NCI-H1092 treated with DMSO at 0.1 percent for 48 hours (cell line): ENCODE measurements at places on chromosomes 2 and 18.

- no peak for DNase-seq
Measured at GRCh38 chr2:118442046-118442445, 353.8 kb downstream of the INSIG2 start.

DNA sequence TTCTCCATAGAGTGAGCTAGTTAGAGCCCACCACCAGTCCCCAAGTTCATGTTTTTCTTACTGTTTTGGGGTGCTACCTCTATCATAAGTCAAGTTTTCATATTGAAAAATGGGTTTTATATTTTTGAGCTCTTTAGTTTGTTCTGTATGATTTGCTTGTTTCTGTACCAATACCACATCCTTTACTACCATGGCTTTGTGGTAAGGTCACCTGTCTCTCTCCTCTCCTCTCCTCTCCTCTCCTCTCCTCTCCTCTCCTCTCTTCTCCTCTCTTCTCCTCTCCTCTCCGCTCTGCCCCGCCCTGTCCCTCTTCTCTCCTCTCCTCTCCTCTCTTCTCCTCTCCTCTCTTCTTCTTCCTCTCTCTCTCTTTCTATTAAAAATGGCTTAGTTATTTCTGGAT is 22.1 kb upstream of the LBH start:
- DNase-seq: no peak

DNA sequence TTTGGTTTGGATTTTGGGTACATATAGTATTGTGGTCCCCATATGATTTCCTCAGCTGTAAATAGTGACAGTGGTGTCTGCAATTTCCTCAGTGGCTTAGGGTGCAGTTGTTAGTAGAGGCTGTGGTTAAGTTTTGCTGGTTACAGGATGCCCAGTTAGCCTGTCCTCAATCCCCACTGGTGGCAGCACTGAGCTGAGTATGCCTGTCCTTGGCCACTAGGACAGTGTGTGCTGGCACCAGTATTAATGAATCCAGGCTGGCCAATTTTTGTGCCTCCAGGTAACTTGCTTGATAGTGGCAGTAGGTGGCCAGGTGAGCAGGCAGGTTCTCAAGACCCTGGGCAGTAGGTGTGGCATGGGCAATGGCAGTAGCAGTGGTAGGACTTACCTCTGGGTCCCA is 973.1 kb downstream of the TMEM182 start:
- no peak for DNase-seq

DNA sequence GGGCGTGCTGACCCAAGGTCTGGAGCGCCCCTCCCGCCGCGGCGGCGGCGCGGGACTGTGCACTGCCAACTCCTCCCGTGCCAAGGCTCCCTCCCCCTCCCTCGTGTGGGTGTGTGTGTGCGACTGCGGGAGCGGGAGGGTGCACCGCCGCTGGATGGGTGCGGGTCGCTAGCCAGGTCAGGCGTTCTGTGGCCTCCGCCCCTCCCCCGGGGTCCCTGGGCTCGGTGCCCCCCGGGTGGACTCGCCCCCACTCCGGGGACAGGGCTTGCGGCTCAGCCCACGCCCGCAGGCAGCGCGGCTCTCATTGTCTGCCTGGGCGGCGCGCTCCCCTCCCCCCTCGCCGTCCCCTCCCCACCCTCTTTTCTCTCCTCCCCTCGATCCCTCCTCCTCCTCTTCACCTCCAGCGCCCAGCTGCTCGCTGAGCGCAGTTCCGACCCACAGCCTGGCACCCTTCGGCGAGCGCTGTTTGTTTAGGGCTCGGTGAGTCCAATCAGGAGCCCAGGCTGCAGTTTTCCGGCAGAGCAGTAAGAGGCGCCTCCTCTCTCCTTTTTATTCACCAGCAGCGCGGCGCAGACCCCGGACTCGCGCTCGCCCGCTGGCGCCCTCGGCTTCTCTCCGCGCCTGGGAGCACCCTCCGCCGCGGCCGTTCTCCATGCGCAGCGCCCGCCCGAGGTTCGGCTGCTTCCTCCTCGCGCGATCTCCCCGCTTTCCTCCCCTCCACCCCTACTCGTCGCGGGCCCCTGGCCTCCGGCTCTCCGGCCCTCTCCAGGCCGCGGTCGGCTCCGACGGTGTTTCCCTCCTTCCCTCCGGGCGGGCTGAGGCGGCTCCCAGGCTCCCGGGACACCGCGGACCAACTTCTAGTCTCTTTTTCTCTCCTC is at the start of gene GATA6:
GATA6 (plus strand) TSS at position 579 of the 878 bp plus-strand sequence. CDS start 1,556 bp downstream, outside the sequence.
- DNase-seq: peak; percentile 89

DNA sequence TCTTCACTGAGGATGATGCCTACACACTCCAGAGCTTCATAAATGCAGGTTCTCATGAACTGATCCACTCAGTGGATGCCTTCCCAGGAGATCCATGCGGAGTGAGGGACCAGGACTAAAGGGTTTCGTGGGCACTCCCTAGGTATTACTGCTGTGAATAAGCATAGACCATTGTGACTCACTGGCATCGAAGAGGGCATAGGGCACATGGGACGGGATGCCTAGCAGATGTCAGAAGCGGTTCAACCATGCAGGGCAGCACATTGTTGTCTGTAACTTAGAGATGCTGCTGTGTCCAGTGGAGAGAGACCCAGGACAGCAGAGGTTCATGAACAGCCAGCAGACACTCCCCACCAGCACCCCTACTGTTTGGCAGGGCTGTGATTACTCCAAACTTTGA is 17.2 kb downstream of the GKN2 start:
- DNase-seq: no peak

DNA sequence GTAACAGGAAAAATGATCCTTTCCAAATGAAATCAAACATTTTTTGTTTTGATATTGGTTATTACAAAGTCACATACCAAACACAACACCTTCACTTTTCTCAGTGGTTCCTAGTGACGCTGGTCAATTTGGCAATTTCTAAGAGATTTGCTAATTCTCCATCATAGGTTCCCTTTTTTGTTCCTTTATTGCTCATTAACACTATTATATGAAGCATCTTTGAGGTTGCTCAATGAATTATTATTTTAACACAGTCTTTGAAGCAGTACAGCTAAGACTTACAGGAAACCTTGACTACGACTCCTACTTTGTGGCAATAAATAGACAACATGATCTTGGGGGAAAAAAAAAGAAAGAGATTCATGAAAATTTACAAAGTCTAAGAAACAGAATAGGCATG is 152.2 kb upstream of the VRK2 start:
- no peak for DNase-seq

GRCh38 chr2:173043476-173043875 is 32.2 kb upstream of the MAP3K20 start:
- DNase-seq: no peak

- DNase-seq: no peak
Measured at GRCh38 chr2:162072181-162072702, 1.8 kb downstream of the DPP4 start.

DNA sequence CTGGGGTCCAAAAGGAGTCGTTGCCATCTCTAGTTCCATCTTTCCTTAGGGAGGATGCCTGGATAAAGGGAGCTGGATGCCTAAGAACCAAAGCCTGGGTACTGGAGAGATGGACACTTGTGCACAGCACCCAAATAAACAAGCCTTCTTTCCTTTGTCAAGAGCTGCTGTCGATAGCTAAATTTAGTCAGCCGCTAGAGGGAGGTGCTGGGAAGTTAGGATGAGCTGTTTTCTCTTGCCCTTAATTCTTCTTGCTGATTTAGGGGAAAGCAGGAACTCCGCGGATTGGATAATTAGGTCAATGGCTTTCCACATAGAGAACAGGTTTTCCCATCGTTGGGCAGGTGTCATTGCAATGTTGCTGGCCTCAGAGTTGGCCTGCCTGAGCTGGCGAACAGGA is 30.9 kb upstream of the SERPINB12 start:
- peak; percentile 51 for DNase-seq

DNA sequence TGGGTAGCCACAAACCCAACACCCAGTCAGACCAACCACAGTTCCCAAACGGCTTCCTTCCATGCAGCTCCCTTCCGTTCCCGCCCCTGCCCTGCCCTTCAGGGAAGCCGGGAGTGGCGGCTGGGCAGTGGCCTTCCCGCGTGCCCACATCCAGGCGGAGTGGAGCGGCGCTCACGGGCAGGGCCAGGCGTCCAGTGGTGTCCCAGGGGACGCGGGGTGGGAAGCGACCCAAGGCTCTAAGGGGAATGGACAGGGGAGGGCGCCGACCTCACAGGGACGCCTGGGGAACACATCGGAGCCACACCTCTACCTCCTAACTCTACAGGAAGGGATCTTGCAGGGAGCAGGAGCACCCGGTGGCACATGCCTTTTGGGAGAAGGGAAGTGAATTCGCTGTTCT is 225.9 kb upstream of the MGAT5 start:
- no peak for DNase-seq

GRCh38 chr2:174438146-174438886 is 42.8 kb downstream of the SCRN3 start:
- DNase-seq: no peak

DNA sequence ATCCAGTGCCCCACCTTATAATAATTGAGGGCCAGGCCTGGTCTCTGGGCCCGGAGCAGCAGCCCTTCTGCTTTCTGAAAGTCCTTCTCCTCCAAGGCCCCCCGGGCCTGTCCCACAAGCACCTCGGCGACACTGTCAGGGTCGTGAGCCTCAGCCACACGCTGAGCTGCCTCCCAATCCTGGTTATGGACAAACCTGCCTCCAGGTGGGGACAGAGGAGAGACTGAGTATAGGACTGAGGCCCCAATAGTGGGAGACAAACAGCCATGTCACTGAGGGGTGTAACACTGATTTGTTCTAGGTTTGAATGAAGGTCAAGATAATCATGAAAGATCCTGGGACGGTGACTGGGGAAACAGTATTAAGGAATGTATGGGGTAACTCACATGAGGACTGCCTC is 11.8 kb downstream of the KRTCAP3 start:
- no peak for DNase-seq

GRCh38 chr2:23900541-23901322 is 26.2 kb downstream of the ATAD2B start:
- DNase-seq: no peak

DNA sequence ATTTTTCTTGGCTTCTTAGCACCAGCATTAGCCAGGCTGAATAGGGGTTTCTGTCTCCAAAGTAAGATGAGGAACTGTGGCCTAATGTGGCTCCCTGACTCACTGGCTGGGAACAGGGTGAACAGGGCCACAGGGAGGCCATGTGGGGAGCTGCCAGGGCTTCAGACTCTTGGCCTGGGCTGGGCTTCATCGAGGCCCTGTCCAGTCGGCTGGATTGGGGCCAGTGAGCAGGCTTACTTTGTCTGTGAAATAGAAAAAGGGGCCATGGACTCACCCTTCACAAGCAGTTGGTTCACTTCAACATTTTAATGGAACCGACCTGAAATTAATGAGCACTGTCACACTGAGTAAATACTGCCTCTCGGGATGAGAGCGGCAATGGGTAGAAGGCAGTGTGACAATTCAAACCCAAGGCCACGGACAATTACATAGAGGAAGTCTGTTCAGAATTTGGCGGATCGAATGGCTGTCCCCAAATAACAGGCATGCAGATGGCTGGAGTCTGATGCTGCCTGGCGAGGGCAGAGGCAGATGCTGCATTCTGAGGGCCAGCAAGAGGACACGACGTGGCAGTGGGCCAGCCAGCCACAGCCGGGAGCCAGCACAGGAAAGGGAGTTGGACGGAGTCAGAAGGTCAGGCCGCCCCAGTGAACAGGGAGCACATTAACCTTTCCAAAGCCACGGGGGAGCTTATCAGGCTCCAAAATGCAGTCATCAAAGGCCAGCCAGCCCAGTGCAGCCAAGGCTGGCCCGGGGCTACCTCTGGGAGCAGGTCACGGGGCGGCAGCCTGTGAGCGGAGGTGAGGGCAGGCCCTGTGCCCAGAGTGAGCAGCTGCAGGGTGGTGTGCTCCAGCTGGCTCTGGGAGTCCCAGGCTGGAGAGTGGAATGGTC is 146.6 kb upstream of the REV1 start:
- DNase-seq: peak; percentile 56

- DNase-seq: no peak
Measured at GRCh38 chr2:9071584-9072124, 68.2 kb upstream of the MBOAT2 start.

DNA sequence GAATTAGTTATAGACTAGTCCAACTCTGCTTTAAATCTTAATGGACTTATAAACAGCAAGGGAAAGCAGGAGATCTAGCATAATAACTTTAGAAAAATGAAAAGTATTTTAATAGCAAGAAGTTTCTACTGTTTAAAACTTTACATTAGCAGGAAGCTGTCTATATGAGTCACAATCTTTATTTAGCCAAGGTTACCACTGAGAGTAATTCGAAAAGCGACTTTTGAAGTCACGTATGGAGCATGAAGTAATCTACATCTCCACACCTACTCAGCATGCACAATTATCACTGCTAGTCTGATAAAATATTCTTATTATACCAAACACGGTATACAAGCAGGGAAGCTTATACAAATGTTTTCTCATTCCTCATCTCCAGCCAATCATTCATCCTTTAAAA is 515.4 kb upstream of the SOX11 start:
- no peak for DNase-seq

DNA sequence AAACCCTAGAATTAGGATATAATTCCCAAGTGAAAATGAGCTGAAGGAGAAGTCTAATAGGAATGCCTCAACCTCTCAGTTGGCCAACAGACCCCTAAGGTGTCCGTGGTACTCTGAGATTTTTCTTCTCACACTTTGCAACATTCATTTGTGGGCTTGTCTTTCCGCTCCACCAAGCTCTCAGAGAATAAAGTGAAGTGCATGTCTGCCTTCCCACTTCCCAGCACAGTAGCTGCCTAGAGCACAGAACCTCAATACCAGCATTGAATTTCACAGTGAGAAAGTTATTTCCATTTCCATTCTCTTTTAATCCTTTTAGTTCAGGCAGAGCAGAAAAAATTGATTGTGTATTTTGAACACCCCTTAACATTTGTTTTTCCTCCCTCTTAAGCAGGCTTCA is 451.8 kb downstream of the TGIF1 start:
- no peak for DNase-seq

DNA sequence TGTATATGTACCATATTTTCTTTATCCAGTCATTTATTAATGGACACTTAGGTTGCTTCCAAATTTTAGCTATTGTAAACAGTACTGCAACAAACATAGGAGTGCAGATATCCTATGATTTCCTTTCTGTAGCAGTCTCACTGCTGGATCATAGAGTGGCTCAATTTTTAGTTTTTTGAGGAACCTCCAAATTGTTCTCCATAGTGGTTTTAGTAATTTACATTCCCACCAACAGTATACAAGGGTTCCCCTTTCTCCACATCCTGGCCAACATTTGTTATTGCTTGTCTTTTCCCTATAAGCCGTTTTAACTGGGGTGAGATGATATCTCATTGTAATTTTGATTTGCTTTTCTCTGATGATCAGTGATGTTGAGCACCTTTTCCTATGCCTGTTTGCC is 114.3 kb downstream of the TMEM17 start:
- DNase-seq: no peak

GRCh38 chr18:55647331-55647730 is 59.3 kb upstream of the TCF4 start:
- DNase-seq: no peak

DNA sequence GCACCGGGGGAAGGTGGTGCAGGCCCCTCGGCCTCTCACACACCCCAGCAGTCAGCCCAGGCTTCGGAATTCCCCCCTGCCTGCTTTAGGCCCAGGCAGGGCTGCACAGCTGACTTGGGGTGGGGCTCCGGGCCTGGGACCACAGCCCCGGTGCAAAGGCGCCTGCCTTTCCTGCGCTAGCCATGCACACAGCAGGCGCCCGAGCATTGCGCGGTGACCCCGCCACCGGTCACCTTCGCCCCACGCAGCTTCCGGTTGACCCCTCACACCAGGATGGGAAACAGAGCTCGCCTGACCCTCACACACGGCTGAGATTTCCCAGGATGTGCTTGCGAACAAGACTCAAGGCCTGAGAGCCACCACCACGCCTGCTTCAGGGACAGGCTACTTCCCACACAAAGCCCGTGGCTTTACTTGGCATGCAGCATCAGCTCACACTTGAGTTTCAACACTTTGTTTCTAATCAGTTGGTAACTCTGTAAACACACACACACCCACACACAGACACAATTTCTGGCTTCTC is 46.0 kb downstream of the SLC66A2 start:
- no peak for DNase-seq
